Right ventricle myocardium inferior (tissue), 1 donor: ENCODE measurements at places on chromosomes 2 and 18.

DNA sequence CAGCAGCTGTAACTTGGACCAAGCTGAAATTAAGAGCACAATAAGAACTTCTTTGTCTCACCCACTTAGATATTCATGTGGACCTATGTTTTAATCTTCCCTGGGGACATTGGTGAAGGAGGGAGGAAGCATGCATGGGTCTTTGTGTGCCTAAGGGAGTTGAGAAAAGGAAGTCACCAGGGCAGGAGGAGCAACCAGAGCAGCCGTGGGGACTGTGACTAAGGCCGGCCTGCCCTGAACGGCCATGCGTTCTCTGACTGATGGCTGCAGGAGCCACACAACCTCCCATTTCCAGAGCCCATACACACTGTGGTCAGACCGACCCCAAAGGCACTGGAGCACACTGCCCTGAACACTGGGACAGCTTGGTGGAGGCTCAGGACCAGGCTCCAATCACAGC is 43.7 kb upstream of the SLC35G4 start:
- DNase-seq = no peak

- DNase-seq = no peak
Observed at GRCh38 chr18:6200204-6200774, 214.4 kb downstream of the L3MBTL4 start.

DNA sequence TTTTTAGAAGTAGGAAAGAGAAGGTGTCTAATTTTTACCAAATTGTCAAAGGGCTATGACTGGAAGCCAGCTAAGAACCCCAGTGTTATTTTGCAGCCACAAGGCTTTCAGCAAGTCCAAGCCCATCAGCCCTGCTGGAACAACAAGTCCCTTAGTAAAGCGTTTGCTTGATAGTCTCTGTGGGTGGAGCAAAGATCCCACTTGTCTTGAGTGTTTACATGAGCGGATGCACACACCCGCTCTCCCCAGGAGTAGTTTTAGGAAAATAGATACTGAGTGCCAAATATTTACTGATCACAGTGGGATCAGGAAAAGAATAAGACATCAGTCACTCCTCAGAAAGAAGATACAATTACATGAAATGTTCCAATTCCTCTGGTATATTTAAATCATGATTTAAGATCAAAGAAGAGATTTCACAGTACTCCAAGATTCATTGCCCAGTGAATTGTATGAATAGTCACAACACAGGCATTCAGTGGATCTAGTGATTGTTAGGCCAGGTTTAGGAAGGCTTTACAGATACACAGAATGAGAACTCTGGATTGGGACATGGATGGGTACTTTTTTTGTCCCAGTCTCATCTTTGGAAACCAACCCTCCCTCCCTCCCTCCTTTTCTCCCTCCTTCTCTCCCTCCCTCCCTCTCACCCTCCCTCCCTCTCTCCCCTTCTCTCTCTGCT is 514.9 kb downstream of the PTPRM start:
- no peak for DNase-seq

DNA sequence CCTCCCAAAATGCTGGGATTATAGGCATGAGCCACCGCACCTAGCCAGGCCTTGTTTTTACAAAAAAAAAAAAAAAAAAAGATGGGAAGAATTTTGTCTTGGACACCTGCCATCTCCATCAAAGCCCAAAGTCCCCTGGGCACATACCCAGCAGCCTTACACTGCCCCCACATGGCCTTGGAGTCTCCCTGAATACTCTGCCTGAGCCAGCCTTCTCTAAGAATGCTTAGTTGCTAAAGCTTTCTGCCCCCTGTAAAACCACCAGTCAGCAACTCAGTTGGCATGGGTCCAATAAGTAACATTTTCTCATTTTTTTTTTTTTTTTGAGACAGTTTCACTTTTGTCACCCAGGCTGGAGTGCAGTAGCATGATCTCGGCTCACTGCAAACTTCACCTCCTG is 40.6 kb downstream of the SPC25 start:
- DNase-seq = no peak

GRCh38 chr2:240622531-240623235 is 2.6 kb upstream of the GPR35 start:
- DNase-seq = peak; percentile 66

- DNase-seq = no peak
Observed at GRCh38 chr18:75066936-75067335, 142.0 kb downstream of the PTGR3 start.

GRCh38 chr2:105126336-105126735 is 88.5 kb downstream of the MRPS9 start:
- DNase-seq = no peak

DNA sequence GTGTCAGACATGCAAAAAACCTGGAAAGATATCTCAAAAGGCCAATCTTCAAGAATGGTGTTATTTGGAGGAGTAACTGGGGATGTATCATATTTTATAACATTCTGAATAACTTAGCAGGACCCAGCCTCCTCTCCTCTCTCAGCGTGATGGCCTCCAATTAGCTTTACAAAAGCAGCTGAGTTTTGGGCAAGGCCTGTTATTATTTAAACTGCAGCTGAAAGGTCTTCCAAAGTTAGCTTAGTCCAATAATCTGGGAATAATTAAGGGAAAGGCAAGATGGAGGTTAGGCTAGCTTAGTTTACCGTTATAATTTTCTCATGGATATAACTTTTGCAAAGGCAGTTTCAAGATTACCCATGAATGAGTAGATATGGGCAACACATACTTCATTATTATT is 32.8 kb upstream of the MPPE1 start:
- no peak for DNase-seq

DNA sequence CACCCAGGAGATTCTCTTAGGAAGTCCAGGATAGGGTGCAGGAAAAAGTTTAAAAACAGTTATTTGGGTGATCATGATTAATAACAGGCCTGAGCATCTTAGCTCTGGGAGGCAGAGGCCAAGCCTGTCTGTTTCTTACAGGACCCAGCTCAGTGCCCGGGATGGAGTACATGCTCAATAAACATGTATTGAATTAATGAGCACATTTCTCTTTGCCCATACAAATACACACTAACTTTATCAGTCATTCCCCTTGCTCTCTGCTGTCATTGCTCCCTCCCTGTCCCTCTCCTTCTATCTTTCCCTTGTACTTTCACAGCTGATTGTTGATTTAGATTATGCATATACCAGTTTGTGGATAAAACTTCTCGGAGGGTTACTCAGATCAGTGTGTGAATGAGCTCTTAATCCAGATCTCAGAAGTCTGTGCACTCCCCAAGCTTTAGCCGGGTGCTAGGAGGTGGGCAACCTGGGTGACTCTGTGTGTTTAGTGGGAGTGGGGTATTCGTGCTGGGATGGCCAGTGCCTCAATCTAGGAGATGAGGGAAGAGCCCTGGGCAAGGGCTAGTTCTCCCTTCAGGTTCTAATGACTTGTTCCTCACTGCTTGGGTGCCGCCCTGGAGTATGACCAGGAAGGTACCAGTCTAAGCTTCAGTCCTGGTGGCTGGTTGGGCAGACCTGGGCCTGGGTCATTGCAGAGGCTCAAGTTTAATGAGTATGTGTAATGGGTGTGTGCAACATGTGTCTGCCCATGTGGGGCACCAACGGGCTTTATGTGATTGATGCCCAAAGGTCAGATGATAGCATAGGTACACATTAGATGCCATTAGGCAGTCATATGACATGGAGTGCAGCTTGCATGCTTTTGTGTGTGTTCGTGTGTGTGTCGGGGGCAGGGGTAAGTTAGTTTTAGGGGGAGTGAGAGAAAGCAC is 10.6 kb downstream of the EMX1 start:
- no peak for DNase-seq

DNA sequence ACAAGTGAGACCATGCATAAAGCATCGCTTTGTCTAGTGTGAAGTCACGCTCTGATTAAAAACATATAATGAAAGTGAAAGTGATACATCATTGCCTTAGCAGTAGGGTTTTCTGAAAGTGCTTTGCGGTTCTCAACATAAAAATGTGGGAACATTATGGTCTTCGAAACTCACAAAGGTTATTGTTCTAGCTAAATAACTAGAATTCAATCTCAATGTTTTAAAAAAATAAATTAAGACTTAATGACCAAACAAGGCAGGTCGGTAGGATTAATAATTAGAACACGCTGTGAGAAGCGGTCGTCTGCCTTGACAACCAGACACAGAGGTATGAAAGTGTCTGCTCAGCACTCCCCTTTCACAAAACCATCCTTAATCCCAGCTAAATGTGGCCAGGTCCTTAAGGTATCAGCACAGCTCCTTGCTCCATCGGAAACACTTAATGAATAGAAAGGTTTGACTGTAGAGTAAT is 42.2 kb downstream of the KLHL14 start:
- DNase-seq = no peak

DNA sequence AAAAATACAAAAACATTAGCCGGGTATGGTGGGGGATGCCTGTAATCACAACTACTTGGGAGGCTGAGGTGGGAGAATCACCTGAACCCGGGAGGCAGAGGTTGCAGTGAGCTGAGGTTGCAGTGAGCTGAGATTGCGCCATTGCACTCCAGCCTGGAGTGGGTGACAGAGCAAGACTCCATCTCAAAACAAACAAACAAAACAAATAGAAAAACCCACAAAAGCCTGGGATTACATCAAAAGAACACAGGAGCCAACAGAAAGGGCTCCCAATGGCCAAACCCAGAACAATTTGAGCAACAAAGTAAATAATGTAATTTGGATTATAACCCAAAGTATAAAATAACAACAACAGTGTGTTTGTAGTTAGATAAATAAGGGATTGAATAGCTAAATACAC is 159.8 kb downstream of the UXS1 start:
- DNase-seq = no peak

- DNase-seq = no peak
Observed at GRCh38 chr2:163135256-163135655, 296.7 kb upstream of the KCNH7 start.

- DNase-seq = no peak
Observed at GRCh38 chr2:35821675-35822074, 533.9 kb upstream of the CRIM1 start.

DNA sequence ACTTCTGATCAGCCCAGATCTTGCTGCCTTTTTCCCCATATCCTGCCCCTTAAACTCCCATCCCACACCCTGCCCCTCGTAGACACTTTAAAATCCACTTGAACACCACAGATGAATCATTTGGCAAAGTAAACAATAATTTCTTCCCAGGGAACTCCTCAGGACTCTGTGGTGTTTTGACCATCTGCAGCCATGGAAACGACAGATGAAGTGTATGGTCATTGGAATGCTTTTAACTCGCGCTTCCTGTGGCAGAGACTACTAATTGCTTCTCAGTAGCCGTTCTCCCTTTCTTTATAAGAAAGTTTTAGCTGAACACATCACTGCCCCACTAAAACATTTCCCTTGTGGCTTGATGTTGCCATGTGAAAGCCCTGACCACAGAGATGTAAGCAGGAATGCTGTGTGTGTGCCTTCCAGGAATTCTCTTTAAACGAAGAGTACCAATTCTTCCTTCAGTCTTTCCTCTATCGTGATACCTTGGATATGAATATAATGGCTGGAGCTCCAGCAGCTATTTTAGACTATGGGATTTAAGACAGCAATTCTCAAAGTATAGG is 92.7 kb upstream of the PARD3B start:
- DNase-seq = no peak

GRCh38 chr2:11822746-11823451 is 76.5 kb downstream of the LPIN1 start:
- no peak for DNase-seq

GRCh38 chr2:182652326-182652725 is 63.7 kb upstream of the DNAJC10 start:
- DNase-seq = no peak

DNA sequence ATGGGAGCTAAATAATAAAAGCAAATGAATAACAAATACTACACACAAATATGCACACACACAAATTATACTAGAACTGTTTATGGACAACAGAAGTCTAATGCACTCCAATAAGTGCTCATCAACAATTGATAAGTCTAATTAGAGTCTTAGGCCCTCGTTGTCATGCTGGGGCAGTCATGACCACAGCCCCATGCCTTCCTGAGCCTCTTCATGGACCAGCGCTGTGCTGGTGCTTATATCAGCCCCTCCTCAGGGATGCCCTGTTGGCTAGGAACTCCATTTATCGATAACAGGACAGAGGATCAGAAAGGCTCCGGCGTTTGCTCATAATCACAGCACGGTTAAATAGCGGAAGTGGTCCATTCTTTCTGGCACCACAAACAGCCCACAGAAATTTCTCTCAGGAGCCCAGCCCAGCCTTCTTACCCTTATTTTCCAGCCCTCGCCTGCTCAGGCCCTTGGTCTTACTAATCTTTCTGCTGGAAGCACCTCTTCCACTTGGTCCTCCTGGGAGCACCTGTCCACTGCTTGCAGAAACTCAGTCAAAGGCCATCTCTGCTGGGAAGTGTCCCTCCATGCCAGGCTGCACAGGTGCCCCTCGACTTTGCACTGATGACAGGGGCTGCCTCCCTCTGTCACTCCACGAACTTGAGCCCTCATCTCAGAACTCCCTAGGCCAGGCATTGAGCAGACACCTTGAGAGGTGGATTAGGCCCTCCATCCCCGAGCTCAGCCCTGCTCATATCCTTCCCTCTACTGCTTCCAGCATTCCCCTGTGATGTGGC is 500.2 kb upstream of the HS6ST1 start:
- DNase-seq = no peak

GRCh38 chr2:106965611-106966010 is 79.6 kb upstream of the ST6GAL2 start:
- no peak for DNase-seq

GRCh38 chr2:42880738-42881690 is 88.6 kb upstream of the HAAO start:
- no peak for DNase-seq

DNA sequence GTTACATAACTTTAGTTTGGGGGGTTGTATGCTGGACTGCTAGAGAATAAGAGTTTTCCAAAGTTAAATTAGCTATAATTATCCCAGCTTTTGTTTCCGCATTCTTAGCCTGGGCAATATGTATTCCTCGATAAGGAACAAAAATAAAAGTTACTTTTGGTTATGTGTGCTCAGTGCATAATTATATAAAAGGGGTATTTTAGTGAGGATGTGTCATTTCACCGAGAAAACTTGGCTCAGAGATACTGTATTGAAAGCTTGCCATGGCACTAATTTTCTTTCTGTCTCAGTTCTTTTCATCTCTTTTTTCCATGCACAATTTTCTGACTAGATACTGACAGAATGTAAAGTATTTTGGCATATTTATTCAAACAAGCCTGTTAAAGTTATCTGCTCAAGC is 28.2 kb downstream of the ARHGAP15 start:
- DNase-seq = no peak
